ENCODE measurements at places on chromosomes 13 and 19. TPM values are rescaled to one million over a fixed set of nuclear protein-coding genes. Genes with fewer than 3 reads are reported as not detected.

KLC3 gene
- 2.0 TPM for total RNA-seq

SPINT2 gene
- 30.6 TPM for total RNA-seq

KANK2 gene
- 313 TPM for total RNA-seq

TLE6 gene
- 1.4 TPM for total RNA-seq

HSD17B14 gene
- total RNA-seq, result 11.0 TPM

CLASRP gene
- total RNA-seq, result 72.7 TPM

THSD8 gene
- total RNA-seq, result not detected

C19orf85 gene
- total RNA-seq, result not detected

NLRP11 gene
- total RNA-seq, result not detected

PCP2 gene
- not detected for total RNA-seq

CYP4F11 gene
- 0.60 TPM for total RNA-seq

ZNF878 gene
- 0.19 TPM for total RNA-seq

TJP3 gene
- total RNA-seq, result 1.2 TPM

IGFL4 gene
- total RNA-seq, result not detected

CEACAM21 gene
- total RNA-seq, result 0.37 TPM

TPP2 gene
- 38.5 TPM for total RNA-seq

ZGLP1 gene
- 0.95 TPM for total RNA-seq

LILRB5 gene
- total RNA-seq, result 29.5 TPM

LGALS14 gene
- not detected for total RNA-seq

BCL3 gene
- total RNA-seq, result 35.3 TPM

MAST1 gene
- not detected for total RNA-seq

LILRA6 gene
- total RNA-seq, result 7.0 TPM

ZNF284 gene
- 2.1 TPM for total RNA-seq

IRF3 gene
- 36.3 TPM for total RNA-seq

CEACAM6 gene
- total RNA-seq, result not detected

SERP2 gene
- 2.0 TPM for total RNA-seq

WDR88 gene
- total RNA-seq, result not detected

ATXN8OS gene
- not detected for total RNA-seq

LYPD5 gene
- total RNA-seq, result 15.0 TPM

ATP1A3 gene
- total RNA-seq, result 0.13 TPM

PRRG2 gene
- total RNA-seq, result 0.79 TPM

TRPC4 gene
- 1.4 TPM for total RNA-seq

DMWD gene
- total RNA-seq, result 31.5 TPM

Measured in omental fat pad (tissue), 4 donors.